ENCODE measurements at places on chromosomes 4 and X.
A peak's percentile ranks its signal among the peaks of the same experiment; 100 is the strongest.

- no peak for DNase-seq
Observed at GRCh38 chrX:18158963-18159362, 61.7 kb downstream of the BEND2 start.

DNA sequence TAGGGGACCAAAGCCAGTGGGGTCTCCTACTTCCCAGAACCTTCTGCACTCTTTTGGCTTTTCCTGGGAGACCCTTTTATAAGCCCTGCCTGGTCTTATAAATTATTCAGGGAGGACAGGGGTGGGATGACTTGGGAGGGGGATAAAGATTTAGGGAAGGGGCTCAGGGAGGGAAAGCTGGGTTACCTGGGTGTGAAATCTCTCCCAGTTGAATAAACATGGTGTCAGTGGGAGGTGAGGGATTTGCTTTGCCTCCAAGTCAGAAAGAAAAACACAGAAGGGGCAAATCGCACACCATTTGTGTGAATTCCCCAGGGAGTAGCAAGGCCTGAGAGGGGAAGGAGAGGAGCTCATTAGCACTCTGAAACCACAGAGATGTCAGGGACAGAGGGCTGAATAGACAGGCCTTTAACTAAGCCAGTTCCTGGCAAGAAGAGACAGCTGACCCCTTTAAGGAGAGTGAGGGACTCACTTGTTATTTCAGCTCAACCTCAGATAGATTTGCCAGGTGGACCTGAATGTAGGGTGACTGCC lies at the start of gene RIPPLY1:
RIPPLY1 (minus strand) TSS at position 51 of the 534 bp plus-strand sequence. CDS start 54 bp downstream, outside the sequence.
- DNase-seq = no peak

DNA sequence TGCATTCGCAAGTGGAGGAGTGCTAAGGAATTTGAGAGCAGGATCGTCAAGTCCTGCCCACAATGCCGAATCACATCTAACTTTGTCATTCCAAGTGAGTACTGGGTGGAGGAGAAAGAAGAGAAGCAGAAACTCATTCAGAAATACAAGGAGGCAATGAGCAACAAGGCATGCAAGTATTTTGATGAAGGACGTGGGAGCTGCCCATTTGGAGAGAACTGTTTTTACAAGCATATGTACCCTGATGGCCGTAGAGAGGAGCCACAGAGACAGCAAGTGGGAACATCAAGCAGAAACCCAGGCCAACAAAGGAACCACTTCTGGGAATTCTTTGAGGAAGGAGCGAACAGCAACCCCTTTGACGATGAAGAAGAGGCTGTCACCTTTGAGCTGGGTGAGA lies 100.2 kb upstream of the MED14 start:
- no peak for DNase-seq

- peak; percentile 66 for DNase-seq
Observed at GRCh38 chrX:19887911-19888879, 795 bp upstream of the SH3KBP1 start.

Data from WERI-Rb-1 (cell line).